Chondrocyte (in vitro differentiated cells): ENCODE measurements at places on chromosomes 11 and 22. TPM values are rescaled to one million over a fixed set of nuclear protein-coding genes. Genes with fewer than 3 reads are reported as not detected.

DNA sequence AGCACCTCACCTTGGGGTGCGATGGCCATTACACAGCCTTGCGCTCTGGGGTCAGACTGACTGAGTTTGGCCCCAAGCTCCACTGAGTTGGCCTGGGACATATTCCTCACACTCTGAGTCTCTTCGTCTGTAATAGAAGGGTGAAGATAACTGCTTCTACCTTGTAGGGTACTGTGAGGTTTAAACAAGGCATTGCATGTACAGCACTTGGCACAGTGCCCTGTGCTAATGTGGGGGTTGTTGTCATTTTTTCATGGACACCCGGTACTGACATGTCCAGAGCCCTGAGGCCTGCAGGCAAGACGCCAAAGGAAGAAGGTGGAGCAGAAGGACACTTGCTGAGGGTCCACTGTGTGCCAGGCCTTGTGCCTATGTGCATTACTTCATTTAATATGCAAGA is 50.7 kb downstream of the OTOG start:
- DNase-seq = no peak

DNA sequence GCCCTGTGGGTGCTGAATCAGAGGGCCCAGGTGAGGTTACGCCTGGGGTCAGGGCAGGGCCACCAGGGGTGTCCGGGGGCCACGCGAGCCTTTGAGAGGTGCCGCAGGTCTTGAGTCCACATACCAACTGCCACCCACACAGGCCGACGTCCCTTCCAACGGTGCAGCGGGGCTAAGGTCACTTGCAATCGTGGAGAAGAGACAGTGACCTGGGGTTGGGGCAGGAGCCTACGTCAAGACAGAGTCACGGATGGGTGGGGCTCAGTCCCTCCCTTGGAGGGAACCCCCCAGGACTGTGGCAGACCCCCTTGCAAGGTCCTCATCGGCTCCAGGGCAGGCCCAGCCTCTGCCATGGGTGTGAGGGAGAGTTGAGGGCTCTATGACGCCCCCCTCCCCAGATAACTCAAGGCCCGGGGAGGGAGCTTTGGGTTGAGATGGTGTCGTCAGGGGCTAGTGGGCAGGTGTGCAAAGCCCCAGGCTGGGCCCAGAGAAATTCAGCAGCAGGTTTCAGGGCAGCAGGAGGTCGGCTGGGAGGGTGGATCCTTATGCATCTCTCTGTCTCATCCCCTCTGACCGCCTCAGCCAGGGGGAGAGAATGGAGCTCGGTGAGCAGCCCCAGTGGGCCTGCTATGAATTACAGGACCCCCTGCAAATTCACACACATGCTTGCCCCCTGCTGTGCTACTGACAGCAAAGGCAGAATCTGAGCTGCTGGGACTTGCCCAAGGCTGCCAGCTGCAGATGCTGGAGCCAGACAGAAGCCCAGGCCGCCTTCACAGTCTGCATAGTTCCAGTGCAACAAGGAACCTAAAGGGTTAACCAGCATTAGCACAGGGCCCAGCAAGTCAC is 60.0 kb downstream of the MYEOV start:
- no peak for DNase-seq

Gene OR4X2
- total RNA-seq = not detected in 3 replicates

DNA sequence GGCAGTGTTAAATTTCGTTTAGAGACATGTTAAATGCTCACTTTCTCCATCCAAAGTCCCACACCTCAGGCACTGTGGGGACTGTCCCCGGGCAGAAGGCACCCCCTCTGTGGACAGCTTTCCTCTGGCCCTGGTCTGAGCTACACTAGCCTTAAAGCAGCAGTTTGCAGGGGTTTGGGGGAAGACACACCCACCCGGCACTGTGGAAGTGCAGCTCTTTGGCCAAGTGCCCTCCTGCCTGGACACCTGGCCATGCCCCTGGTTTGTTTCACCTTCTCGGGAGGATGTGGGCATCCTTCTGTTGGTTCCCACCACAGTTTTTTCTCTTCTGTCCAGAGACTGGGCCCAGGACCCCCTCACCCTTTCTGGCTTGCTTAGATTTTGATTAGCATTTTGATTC is 1254.7 kb downstream of the BRD1 start:
- DNase-seq = no peak

Gene RTL10
- 15.6 to 24.5 TPM (median 18.2 TPM) in 3 replicates for total RNA-seq

Gene TMA7B
- total RNA-seq = not detected in 3 replicates

DNA sequence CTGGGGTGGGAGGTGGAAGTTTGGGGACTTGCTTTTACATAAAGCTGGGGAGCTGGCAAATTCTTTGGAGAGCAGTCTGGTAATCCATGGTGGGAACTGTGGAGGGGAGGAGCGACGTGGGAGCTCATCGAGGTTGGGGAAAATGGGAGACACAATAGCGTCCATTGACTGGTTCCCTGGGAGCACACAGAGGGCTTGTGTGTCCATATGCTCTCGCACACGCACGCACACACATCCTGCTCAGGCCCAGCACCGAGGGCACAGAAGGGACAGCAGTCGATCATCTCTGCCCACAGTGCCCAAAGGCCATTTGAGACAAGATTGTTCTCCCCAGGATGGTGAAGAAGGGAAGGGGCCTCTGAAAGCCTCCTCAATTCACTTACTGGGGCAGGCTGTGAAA is 53.7 kb downstream of the FBXO7 start:
- DNase-seq = no peak

Gene EIF3F
- 208 to 225 TPM (median 219 TPM) in 3 replicates for total RNA-seq

GRCh38 chr11:70671611-70672010 is 273.3 kb downstream of the CTTN start:
- peak; percentile 60 for DNase-seq

- no peak for DNase-seq
Measured at GRCh38 chr11:90349731-90350130, 126.9 kb upstream of the CHORDC1 start.

DNA sequence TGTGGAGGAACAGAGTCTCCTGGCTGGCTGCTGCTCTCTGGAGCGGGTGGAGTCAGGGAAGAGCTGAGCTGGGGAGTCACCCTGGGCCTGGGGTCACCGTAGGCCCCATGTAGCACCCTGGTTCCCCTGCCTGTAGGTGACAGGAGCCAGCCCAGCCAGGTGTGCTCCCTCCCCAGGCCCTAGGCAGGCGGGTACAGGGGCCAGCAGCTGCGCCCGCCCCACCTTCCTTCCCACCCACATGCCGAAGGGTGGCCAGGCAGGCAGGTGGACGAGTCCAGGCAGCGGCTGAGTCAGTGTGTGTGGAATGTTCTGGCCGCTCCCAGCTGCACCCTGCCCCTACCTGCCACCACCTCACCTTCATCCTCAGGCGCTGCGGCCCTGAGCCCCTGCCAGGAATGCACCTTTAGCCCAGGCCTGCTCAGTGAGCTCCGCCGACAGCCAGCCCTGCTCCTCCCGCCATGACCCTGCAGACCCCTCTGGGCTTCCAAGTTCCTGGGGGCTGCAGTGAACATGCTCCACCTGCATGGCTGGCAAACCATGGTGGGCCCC is 654 bp upstream of the SYT8 start:
- no peak for DNase-seq

GRCh38 chr22:42313804-42314581 is 43.5 kb upstream of the TCF20 start:
- no peak for DNase-seq

- no peak for DNase-seq
Measured at GRCh38 chr22:21941921-21942320, 10.7 kb downstream of the PPM1F start.

DNA sequence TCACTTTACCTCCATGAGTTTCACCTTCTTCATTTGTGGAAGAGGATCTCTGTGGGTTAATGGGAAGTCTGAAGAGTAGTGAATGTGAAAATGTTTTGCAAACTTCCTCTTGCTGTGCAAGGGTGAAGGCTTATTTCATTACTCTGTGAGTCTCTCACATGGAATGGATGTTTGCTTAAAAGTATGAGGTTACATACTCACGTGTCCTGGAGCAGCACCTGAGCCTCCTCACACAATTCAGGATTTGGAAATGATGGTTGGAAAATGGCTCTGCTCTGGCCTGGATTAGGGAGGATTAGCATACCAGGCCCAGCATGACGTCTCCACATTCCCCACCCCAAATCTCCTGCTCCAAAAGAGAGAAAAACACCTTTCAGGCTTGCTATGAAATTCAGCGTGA is 4.8 kb downstream of the GRAMD1B start:
- DNase-seq = no peak

Gene EHF
- not detected in 3 replicates for total RNA-seq

- DNase-seq = no peak
Measured at GRCh38 chr11:10209326-10209725, 84.7 kb downstream of the SBF2 start.

Gene CCDC87
- 0.23 to 0.32 TPM (median 0.27 TPM) in 3 replicates for total RNA-seq

DNA sequence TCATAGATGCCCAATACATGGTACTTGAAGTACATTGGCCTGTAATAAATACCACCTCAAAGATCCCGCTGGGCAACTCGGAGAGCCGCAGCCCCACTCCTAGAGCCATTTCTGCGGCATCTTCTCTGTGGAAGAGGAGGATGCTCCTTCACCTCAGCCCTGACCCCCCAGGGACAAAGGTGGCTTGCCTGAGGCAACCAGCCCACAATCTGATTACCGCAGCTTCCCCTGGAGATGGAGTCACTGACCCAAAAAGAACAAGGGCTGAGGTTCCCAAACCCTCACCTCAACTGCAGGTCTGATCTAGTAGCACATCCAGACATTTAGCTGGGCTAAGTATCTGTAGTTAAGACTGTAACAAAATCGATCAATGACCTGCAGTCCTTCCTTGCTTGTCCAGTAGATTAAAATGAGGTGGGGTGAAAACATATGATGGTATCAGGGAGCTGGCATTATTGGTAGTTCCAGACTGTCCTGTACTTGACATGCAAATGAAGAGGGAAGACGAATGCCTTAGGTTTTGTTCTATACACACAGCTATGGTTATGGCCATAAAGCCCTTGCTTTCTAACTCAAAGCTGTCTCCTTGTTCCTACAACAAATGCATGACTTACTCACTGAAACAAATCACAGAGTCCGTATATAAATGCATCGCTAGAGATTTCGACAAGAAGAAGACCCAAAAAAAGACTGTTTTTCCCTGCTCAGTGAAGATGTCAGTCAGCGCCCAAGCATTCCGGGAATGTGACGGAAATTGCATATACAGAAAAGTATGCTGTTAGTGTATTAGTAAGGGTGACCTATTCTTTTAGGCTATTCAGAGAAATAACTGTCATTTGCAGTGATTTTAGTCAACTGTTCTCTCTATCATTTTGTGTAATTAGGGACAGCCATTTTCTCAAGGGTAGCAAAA is 33.7 kb downstream of the C11orf71 start:
- no peak for DNase-seq

Gene GAL
- 0.74 to 1.9 TPM (median 0.90 TPM) in 3 replicates for total RNA-seq

DNA sequence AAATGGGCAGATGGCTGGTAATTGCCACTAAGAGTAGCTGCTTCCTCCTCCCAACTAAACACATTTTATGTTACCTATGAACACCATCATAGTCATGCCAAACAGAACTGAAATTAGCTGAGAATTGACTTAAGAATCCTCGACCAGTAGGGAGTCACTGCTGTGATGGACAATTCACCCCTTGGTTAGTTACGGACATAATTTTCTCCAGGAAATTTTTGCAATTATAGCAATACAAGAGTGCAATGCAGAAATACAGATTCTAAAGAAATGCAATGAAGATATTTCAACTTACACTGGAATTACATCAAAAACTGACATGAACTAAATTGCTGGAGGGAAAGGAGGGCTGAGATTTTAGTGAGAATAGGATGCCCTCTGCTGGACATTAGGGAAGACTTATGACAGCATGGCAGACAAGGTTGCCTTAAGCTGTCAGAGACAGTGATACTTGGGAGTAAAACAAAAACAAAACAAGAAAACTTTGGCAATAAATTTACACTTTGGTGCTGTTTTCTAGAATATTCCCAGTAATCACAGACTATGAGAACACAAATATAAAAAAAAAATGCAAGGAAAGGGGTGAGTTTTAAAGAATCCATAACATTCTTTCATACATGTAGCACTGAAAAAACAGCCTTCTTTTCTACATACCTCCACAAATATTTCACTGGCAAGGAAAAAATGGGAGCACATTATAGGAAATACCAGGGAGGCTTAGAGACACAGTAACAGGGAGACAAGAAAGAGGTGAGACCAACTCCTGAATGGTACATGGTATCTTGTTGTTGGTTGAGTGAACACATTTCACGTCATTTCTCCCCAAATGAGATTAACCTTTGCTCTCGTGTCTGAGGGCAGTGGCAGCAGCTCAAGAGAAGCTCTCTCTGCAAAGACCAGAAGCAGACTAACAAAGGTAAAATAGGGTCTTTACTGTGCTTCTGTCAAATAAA is 11.2 kb upstream of the PPP2R1B start:
- no peak for DNase-seq
